ENCODE measurements at places on chromosomes 5 and 9.

DNA sequence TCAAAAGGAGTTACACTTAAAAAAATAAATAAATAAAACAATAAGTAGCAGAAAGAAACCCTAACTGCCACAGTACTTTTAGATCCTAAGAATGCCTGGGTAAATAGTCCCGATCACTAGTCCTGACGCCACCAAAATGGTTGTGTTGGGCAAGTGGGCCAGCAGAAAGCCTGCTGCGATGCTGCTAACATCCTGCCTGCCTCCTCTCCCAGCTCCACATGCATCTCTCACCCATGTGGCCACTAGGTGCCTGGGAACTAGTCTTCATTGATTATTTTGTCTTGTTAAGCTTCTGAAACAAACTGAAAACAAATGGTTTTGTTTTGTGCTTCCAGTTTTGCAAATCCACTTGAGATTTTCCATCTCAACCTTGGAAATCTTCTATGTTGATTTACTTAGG is 54.4 kb upstream of the TRAF1 start:
- no peak for DNase-seq

DNA sequence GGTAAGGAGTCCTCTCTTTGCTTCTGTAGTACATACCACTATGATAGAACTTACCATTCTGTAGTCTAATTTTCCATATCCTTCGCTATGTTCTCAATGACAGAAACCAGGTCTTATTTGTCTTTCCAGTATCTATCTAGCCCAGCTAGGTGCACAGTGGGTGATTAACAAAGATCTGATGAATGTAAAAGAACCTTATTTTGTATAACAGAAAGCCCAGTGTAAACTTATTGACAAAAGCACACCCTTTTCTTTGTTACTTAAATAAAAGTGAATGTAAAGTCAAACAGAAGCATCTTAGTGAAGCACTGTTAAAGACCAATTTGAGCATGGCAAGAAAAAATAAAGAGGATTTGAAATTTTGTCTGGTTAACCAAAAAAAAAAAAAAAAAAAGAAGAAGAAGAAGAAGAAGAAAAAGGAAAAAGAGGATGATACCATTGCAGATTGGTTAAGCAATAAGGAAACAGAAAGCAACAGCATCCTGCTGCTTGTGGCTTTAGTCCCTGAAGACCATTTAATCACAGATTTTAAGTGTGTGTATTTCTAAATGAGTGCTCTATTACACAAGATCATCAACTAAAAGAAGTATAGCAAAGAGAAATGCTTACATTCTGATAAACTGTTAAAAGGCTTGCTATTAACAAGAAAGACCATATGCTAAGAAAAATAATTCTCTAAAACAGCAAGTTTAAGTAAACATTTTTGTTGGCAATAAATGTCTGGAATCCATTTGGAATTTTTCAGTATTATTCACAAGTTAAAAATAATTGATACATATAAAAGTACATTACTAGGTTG is 21.2 kb downstream of the MEGF9 start:
- no peak for DNase-seq

GRCh38 chr9:70165006-70165602 is 93.7 kb upstream of the SMC5 start:
- no peak for DNase-seq

DNA sequence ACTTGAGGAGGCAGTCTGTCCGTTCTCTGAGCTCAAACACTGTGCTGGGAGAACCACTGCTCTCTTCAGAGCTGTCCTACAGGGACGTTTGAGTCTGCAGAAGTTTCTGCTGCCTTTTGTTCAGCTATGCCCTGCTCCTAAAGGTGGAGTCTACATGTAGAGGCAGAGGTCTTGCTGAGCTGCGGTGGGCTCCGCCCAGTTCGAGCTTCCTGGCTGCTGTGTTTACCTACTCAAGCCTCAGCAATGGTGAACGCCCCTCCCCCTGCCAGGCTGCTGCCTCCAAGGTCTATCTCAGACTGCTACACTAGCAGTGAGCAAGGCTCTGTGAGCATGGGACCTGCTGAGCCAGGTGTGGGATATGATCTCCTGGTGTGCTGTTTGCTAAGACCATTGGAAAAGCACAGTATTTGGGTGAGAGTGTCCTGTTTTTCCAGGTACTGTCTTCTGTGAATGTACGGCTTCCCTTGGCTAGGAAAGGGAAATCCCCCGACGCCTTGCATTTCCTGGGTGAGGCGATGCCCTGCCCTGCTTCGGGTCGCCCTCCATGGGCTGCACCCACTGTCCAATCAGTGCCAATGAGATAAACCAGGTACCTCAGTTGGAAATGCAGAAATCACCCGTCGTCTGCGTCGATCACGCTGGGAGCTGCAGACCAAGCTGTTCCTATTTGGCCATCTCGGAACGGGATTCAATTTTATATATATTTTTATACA is 58.5 kb downstream of the CNTRL start:
- no peak for DNase-seq

DNA sequence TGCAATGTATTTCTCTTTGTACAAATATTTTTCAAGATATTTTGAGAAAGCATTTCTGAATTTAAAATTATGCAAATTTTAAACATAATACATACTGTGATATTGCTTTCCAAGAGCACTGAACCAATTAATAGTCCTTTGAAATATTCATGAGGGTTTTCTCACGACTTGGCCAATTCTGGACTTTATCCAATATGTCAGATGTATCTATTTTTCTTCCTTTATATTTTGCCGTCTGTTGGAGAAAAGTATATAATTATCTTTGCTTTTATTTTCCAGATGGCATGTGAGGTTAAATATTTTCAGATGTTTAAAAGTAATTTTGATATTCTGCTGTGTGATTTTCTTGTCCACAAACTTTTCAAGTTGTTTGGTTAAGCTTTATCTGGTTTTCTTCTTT is 378.9 kb downstream of the SLCO4C1 start:
- DNase-seq: no peak

DNA sequence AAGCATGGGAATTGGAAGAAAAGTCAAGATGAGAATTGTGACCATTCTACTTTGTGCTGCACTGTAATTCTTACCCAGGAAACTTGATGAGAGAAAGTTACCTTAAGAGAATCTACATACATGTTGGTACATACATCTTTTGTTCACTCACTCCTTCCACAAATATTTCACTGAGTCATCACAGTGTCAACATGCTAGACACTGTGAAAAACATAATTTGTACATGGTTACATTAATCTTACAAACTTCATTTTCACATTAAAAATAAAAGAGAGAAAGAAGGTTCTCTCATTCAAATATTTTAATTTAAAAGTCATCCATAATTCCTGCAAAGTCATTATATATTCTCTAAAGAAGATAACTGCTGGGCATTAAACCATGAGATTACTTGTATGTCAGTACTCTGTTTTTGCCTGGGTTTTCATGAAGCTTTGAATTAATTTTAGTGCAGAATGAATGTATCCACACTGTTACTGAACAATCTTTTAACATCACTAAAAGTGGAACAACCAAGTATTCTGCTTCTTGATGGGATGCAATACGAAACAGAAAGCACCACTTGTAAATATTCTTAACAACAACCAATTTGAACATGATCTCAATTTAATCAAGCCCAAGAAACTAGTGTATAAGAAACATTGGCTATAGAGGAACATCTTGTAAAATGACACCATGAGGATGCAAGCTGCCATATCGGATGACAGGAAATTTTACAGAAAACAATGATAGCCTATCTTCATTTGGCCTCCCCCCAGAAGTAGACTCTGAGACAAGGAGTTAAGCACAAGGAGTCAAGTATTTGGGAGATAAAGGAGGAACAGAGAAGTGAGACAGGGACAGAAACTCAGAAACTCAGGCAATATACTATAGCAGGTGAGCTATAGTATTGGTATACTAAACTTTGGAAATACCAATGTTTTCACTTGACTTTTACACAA is 28.4 kb downstream of the ERP44 start:
- DNase-seq: no peak

GRCh38 chr9:115022760-115023434 is 92.5 kb upstream of the TNFSF8 start:
- DNase-seq: no peak

DNA sequence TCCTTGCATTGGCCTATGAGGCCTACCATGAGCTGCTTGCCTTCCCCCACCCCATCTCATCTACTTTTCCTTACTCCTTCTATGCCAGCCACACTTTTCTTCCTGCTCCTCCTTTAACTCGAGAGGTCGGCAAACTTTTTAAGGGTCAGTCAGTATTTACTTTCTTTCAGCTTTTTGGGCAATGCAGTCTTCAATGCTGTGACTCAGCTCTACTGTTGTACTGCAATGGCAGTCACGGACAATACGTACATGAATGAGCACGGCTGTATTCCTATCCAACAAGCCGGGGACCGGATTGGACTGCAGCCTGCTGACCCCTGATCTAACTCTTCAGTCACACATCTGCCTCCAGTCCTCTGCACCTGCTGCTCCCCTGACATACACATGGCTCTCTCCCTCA is 602 bp upstream of the ACTL7A start:
- no peak for DNase-seq

DNA sequence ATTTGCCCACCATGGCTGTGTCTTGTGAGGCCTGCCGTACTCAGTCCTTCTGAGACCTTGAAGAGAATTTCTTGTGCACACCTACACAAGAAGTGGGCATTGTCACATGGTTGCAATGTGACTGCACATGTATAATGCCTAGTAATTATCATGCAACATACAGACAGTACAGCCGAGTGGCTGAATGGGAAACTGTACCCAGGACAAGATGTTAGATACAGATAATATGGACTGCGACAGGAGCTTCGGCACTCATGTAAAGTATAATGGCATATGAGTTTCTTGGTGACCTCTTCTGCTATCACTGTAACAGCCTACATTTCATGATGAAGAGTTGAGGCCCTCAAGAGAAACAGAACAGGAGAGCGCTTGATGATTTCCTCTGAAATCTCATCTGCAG is 4.8 kb upstream of the PRKACG start:
- no peak for DNase-seq

DNA sequence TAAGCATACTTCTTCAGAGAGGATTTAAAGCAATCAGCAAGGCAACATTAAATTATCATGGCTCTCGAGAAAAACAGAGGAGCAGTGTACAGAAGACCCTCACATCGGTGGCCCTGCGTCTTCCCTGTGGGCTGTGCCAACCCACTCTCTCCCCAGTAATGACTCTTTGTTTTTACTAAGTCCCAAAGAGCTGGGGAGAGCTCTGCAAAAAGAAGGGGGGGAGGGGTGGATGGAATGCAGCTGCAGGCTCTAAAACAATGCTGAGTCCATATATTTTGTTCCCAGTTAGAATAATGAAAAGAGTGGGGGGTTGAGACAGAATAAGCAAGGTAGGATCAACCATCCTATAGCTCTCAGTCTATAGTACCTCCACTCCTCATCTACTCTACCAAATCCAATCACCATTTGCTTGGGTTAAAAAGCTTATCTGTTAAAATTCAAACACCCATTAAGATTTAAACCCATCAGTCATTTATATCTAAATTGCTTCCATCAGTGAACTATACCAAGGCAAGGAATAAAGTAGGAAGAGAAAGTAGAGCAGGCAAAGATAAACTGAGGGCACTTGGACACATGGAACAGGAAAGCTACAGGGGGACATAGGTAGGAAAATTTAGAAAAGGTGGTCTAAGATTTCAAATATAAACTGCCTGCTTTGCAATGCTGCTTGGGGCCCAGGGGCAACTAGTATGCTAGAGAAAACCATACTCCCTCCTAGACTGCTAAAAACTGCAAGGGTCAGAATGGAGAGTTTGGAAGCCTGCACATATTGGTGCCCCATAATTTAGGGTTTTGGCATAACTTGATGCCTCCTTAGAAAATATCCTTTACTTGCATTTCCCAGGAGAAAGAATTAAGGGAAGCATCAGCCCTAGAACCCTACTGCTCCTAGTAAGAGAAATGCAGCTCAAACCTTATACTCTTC is 20.6 kb downstream of the ELL2 start:
- DNase-seq: no peak

DNA sequence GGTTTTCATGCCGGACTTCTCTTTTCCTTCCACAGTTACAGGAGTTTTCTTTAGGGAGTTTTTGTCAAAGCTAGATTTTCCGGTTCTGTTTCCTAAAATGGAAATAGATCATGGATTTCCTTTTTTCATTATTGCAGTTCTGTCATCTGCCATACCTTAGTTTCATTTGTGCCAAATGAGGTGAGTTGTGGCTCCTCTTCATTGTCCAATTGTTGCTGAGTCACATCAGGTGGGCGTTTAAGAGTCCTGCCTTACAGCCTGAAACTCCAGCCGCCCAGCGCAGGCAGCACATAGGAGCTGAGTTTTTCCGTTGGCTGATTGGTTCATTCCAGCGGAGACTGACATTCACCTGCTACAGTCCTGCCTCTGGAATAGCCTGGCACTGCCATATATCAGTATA is 14.1 kb downstream of the SLC25A25 start:
- DNase-seq: no peak

DNA sequence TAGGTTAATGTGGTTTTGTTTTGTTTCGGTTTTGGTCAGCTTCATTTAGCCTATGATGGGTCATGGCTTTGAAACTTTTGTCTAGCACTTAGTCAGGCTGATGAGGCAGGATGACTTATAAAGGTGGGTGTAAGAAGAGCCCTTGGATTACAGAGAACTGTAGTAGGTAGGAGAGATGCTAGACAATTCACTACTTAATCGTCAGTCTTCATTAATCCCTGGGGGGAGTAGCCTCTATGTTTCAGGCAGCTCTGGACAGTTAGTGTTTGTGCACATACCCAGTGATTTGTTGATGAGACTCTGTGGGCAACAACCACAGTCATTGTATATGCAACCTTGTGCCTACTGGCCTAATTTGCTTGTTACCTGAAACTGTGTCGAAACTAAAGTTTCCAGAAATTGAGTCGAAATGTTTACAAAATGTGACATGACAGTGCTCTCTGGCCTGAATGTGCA is 113.3 kb downstream of the MTREX start:
- peak; percentile 53 for DNase-seq

DNA sequence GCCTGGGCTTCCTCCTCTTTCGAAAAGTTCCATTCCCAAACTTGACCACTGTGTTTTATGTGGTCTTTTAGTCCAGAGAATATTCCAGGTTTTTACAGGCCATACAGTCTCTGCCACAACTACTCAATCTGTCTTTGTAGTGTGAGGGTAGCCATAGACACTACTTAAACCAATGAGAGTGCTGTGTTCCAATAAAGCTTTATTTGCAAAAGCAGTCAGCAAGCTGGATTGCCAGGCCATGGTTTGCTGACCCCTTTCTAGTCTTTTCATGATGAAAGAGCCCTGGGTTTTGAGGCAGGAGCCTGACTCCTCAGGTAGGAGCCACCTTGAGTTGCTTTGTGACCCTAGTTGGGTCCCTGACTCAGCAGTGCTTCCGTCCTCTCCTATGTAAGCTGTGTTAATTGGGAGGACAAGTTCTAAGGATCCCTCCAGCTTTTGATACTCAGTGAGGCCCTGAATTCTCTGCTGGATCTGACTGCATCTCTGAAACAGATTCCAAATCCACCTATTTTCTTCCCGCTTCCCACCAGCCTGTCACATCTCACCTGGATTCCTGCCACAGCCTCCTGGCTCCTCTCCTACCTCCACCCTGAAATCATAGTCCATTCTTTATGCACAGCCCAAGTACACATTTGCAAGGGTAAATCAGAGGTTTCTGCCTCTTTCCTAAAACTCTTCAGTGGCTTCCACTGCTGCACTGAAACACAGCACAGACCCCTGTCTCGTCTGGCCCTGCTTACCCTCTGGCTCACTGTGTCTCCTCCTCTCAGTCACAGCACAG is 13.5 kb downstream of the GALNT10 start:
- DNase-seq: no peak

- DNase-seq: no peak
Observed at GRCh38 chr5:159403906-159404681, 73.8 kb upstream of the IL12B start.

All from GM13976 (cell line).